GM19239 (cell line): ENCODE measurements at places on chromosomes 1 and 21.

DNA sequence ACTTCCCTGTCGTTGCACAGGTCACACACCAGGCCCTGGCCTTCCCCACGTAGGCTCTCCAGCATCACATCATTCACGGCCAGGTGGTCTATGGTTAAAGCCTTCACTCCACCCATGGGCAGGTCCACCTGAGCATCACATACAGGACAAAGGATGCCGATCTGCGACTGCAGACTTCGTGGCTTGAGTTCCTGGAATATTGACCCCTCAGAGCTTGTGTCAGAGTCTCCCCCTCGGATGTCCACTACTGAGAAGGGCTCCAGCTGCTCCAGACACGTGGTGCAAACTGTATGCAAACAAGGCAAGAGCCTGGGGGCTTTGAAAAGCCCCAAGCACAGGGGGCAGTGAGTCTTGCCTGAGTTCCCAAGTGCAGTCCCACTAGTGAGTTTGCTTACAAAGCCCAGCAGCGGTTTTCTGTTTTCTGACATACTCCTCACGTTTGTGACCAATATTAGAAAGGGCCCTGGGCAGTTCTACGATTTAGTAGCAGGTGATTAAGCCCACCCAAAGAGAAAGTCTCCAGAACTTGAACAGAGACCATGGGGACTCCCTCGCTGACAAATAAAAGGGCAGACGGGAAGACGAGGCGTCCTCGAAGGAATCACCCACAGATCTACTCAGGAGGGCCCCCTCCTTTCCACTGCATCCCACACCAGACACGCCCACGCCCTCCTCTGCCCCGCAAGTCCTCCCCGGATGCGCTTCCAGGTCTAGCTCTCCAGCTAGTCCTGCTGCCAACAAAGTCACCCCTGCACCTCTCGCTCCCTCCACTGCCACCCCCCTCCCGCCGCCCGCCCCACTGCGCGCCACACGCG lies 568 bp downstream of the TRIM45 start:
- DNase-seq, result no peak

DNA sequence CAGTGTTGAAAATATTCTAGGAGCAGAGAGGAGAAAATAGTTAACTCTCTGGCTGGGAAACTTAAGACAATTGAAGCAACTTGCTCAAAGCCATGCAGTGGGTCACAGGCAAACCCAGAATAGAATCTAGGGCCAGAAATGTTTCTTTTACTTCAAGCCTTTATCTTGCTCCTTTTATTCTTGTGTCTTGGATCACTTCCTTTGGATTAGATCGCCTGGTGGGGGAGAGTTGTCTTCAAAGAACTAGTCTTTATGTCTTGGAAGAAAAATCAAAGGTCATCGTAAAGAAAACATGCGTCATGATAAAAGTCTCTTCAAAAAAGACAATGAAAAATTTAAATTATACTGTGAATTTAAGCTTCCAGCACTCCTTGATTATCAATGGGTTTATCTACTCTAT lies 493.6 kb upstream of the USP24 start:
- no peak for DNase-seq

- no peak for DNase-seq
These were observed 506.8 kb upstream of the CAMK1G start for GRCh38 chr1:209076688-209077087.

DNA sequence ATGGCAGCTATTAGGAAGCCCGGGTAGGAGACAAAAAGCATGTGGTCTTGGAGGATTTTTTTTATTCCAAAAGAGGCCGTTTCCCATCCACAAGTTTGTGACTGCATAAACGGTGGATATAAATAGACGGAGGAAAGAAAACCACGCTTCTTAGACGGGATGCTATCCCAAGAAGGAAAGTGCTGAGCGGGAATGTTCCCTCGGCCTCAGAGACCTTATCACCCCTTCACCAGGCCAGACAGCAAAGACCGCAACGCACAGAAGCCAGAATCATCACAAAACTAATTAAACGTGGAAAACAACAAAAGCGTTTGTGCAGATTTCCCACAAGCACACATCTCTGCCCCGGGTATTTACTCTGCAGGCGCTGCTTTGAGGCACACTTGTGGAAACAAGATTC lies 43.2 kb downstream of the HLCS start:
- no peak for DNase-seq

- DNase-seq, result no peak
These were observed 62.3 kb downstream of the HLCS start for GRCh38 chr21:36904093-36904666.

DNA sequence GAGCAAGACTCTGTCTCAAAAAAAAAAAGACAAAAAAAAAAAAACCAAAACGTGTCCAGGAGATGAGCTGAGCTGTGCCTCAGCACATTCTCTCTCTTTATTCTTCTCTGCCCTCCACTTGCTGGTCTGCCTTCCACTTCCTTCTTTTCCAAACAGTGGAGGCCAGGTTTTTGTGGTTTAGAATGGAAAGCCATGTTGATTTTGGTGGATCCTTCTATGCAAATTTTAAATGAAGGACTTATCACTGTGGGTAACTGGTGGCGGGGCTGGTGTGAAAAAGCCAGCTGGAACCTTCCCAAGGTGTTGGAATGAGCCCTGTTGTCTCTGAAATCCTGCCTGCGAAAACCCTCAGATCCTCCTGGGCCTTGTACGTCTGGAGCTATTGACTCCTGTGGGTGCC lies 61.9 kb downstream of the PTPRU start:
- DNase-seq, result no peak

- DNase-seq, result no peak
These were observed 16.0 kb downstream of the ABCA4 start for GRCh38 chr1:94104776-94105580.

DNA sequence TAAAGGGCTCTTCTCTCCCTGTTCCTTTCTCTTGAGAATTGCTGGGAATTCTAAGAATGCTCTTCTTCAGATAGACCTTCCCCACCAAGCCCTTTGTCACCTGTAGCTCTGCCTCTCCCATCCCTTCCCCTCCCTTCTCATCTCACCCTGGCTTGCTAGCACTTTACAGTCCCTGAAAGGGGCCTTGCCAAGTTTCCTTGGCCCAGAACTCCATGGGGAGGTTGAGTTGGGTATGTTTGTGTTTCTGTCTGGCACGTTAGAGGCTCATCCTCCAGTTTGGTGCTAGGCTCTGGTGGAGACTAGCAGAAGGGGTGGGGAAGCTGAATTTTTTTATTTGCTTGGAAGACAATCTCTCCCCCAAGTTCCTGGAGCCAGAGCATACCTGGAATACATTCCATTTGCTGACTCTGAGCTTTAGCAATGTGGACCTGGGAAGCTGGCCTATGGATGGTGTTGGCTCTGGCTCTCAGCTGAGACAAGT lies 4.9 kb downstream of the CGN start:
- no peak for DNase-seq

DNA sequence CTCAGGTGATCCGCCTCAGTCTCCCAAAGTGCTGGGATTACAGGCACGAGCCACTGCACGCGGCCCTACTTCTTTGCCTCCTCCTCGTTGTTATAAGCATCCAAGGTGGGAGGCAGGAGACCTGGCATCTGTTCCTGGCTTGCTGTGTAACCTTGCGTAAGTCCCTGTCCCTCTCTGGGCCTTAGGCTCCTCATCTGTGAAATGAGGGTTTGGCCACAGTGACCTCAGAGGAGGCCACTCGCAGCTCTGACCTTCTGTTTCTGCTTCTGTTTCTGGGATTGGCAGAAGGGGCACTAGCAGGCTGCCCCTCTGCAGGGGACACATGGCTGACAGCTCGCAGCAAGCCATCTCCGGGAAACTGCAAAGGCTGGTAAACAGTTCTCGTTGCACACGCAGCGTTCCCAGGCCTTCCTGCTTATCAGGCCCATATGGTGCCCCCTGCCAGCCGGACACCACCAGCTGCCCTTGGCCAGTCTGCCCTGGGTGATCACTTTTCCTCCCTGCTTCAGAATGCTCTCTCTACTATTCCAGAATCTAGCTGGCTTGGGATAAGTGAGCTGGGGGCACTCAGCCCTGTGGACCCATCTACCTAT lies 2.6 kb upstream of the LDLRAP1 start:
- no peak for DNase-seq

DNA sequence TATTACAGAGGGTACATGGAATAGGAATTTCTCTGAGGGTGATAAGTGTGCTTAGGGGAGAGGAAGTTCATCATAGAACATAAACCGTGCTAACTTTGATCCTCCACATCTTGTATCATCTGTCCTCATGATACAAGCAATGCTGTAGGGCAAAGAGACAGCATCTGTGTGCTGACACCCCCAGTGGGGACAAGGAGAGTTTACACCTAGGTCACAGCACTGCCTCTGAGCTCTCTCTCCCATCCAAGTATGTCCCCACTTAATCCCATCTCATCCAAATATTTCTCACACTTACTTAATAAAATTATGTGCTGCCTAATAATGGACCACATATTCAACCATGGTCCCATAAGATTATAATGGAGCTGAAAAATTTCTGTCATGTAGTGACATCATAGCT lies 4.3 kb upstream of the TEDDM1 start:
- DNase-seq, result no peak

GRCh38 chr1:109769330-109770078 lies 5.8 kb upstream of the EPS8L3 start:
- no peak for DNase-seq

GRCh38 chr1:216705676-216706075 lies 17.6 kb downstream of the ESRRG start:
- no peak for DNase-seq

DNA sequence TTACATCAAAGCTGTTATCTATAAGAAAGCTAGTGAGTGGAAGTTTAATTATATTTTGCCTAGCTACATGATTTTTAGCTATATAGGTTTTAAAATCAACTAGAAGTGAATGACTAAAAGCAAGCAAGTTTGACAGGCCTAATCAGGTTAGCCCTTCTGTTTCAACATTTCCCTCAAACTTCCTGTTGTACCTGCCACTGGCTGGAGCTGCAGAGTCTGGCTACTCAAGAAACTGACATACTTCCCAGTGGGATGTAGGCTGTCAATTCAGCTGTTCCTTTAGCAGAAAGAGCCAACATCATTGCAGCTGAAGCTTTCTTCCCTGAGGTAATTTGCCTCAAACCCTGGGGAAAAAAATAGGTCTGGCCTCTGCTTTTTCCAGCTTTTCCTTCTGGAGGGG lies 87.1 kb upstream of the TNR start:
- no peak for DNase-seq

DNA sequence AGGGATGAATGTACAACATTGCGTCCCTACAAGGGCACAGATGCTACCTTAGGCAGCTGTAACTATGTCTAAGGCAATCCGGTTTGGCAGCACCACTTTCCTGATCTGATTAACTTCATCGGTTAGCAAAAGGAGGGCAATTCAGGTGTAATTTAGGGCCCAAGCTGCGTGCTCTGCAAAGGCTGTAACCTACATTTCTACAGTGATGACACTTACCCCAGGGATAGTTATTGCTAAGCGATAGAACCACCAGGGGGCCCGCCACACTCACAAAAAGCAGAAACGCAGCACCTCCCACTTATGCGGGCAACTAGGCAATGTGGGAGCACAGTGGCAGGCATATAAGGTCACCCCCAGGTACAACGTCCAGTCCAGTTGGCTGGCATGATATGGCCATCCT lies 113.5 kb downstream of the GDAP2 start:
- no peak for DNase-seq

GRCh38 chr1:115220340-115221270 lies 117.4 kb downstream of the NGF start:
- DNase-seq, result no peak

GRCh38 chr1:99643021-99643779 lies 2.7 kb upstream of the PALMD start:
- no peak for DNase-seq

DNA sequence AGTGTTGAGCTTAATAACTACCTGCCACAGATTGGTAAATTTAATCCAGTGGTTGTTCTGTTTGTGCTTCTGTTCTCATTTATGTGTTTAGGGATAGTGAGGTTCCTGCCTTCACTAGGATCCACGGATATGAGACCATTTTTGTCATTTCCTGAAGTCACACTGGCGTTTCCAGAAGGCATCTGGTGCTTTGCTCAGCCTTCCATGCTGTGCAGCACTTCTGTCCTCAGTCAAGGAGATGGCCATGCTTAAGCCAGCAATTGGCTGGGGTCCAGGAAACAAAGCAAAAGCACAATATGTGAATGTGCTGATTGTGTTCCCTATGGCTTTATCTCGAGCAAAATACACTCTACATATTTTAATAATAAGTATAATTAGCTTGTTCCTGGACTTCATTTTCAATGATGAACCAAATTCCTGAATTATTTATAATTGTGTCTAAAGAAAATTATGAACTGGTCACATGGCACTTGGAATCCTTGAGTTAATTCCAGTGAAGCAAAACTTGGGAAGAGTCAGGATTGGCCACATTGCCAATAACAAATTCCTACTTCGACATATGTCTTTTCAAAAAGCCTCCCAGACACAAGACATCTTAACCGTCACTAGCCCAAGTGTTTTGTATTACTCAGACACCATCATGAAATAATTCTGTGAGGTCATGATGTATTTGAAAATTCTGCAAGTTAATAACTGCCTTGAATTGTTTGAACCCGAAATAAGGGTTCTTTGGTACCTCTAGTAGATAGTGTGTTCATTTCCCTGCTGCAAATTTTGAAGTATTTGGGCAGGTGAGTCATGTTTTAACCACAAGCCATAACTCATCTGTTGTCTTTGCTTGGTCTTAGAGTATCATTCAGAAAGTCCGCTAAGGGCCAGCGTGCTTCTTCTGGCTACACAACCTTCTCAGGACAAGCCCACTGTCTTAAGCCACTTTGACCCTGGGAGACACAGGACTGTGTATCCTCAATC lies 412.4 kb downstream of the DISC1 start:
- no peak for DNase-seq

- no peak for DNase-seq
These were observed 45.7 kb downstream of the CAPZB start for GRCh38 chr1:19439464-19440171.

DNA sequence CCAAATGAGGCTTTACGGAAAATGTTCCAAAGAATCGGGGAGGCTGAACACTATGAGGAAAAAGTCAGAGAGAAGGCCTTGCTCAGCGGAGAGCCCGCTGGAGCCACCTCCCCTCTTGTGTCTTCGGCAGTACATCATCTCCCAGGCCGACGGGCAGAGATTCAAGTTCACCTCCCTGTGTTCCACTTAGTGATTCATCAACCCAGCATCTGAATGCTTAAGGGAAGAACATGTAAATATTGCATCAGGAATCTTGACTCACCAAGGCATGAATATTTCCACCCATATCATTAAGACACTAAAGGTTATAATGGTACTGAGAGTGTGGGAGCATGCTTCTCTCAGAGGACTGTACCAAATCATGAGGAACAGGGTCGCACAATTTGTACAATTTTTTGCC lies 172.5 kb downstream of the ST6GALNAC5 start:
- DNase-seq, result no peak

GRCh38 chr1:214514819-214515383 lies 36.5 kb downstream of the PTPN14 start:
- DNase-seq, result no peak

- no peak for DNase-seq
These were observed 384.3 kb downstream of the PTPRU start for GRCh38 chr1:29620631-29621030.

GRCh38 chr1:160365325-160365724 lies 1.5 kb upstream of the NHLH1 start:
- no peak for DNase-seq

- DNase-seq, result no peak
These were observed 46.0 kb downstream of the KCNJ6 start for GRCh38 chr21:37870221-37870620.
